ENCODE measurements at places on chromosomes 6 and 20. TPM values are rescaled to one million over a fixed set of nuclear protein-coding genes. Genes with fewer than 3 reads are reported as not detected.

HLA-DQB2 gene
- polyA plus RNA-seq = not detected

DNA sequence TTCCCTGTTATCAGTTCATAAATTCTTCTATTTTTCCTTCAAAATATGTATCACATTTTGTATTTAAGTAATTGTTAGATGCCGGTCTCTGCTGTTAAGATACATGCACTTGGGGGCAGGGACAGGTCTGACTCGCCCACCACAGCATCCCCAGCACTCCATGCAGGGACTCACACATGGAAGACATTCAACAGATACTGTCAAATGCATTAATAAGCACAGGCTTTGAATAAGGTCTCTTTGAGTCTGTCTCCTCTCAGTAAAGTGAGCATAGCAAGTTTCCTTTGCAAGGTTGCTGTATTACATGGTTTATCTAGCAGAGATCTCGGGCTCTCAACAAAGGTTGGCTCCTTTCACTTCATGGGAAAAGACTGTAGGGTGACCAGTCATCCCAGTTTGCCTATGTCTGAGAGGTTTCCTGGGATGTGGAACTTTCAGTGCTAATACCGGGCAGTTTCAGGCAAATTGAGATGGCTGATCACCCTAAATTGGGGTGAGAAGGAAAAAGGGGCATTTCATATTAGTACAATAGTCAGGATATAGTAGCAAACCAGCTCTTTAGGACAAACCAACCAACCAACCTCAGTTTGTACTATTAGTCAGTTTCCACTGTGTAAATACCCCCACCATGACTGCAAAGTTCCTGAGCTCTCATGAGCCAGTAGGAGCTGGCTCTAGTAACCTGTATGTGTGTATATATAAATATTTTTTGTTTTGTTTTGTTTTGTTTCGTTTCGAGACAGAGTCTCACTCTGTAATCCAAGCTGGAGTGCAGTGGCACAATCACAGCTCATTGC lies 15.0 kb downstream of the JPH2 start:
- DNase-seq = no peak

EPB41L2 gene
- 146 TPM for polyA plus RNA-seq

DNA sequence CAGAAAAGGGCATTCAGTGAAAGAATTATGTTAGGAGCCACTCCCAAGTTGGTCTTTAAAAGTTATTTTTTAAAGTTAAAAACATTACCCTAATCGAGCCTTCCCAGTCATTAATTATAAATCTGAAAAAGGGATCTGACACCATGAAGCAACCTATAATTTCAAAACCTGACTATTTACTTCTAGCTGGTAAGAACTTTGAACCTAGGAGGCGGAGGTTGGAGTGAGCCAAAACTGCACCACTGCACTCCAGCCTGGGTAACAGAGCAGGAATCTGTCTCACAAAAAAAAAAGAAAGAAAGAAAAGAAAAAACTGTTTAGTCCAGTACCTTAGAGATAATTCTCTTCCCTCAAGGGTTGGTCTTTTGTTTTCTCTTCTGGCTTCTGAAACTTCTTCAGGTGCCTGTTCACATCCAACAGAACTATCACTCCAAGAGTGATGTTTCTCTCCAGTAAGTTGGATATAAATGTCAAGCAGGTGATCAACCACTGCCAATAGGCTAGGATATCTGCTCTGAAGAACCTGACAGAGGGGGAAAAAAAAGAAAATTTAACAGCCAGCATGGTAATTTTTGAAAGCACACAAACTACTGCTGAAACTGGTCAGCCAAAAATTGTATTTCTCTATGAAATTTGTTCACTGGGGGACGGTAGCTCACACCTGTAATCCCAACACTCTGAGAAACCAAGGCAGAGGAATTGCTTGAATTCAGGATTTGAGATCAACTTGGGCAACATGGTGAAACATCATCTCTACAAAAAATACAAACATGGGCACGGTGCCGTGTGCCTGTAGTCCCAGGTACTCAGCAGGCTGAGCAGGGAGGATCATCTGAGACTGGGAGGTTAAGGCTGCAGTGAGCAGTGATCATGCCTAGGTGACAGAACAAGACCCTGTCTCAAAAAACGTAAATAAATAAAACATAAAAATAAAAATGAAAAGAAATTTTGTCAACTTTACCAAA lies 38.2 kb downstream of the MDN1 start:
- no peak for DNase-seq

- DNase-seq = no peak
These were observed 7.9 kb downstream of the TAAR1 start for GRCh38 chr6:132651062-132651461.

GRCh38 chr6:2111162-2111677 lies 134.2 kb downstream of the GMDS start:
- peak; percentile 77 for DNase-seq

DNA sequence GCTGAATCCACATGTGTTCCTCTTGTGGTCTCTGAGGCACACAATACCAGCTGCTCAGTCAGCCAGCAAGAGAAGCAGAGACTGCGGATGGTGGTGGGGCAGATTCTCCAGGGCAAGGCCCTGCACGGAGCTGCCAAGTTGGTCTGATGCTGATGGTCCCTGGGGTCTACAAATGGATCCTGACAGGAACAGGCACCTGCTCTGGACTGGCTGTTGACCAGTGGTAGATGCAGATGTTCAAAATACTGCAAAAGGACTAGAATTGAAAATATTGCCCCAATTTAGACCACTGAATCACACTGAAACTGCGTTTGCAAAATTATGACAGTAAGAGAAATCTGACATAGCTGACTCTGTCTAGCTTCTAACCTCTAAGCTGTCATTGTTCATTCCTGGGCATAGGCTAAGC lies 29.6 kb upstream of the TUBB2A start:
- no peak for DNase-seq

DNA sequence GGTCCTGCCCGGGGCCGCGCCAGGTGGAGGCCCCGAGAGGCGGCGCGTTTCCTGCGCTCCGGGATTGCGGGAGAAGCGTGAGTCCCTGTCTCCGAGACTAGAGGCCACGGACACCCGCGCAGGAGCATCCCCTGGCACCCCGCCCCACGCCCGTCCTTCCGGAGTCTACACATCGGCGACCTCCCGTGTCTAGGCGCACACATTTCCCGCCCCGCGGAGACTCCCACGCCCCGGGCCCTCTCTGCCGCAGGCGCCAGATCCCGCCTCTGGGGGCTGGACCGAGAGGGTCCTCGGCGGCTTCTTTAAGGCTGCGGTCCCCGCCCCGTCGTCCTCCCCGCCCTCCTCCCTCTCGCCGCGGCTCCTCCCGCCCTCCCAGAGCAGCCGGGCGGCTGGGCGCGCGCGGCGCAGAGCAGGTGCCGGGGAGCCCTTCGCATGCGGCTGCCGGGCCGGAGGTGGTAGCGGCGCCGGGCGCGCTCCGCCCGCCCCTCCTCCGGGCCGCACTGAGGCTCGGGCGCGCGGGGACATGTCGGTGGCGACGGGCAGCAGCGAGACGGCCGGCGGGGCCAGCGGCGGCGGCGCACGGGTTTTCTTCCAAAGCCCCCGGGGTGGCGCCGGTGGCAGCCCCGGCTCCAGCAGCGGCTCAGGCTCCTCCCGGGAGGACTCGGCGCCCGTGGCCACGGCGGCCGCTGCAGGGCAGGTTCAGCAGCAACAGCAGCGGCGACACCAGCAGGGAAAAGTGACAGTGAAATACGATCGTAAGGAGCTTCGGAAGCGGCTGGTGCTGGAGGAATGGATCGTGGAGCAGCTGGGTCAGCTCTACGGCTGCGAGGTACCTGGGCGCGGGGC lies at the start of gene PPP1R14C:
TSS of gene PPP1R14C (plus strand) at position 375 of the 846 bp plus-strand sequence. CDS start at position 524, 149 bp downstream.
- peak; percentile 51 for DNase-seq

DNA sequence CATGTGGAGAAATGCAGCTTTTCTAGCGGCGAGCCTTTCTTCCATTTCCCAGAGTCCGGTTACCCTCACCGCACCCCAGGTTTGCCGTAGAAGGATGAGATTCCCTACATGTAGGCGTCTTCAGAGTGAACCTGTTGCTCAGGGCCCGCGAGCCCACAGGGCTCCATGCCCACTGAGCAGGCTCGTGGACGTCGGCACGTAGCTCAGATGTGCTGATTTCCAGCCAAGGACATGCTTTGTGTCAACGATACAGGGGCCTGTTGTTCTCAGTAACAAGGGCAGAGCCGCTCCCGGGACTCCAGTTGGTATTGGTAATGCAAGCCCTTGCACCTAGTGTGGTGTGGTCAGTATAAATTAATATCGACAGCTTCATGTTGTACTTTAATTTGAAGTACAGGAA lies 159.6 kb downstream of the MTHFD1L start:
- DNase-seq = no peak

- DNase-seq = no peak
These were observed 147.9 kb downstream of the RNGTT start for GRCh38 chr6:88815491-88815890.

GRCh38 chr20:53898556-53898931 lies 171.8 kb downstream of the BCAS1 start:
- no peak for DNase-seq

RPS10 gene
- polyA plus RNA-seq = 2,883 TPM

DNA sequence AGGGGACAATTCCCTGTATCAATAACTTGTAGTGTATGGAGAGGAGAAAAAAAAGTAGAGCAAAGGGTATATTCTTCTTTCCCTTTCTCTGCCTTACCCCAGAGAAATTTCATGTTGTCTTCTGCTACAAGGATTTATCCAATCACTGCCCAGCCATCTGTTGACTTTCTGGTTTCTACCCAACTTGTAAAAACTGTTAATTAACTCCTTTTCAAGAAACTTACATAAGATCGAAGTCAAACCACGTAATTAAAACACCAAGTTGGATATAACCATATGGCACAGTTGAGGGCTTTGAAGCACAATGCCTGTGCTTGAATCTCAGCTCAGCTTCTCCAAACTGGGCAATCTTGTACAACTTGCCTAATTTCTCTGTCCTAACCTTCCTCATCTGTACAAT lies 99.5 kb downstream of the MAN1A1 start:
- no peak for DNase-seq

GRCh38 chr6:74925683-74926082 lies 280.2 kb downstream of the COL12A1 start:
- no peak for DNase-seq

PNLDC1 gene
- 0.09 TPM for polyA plus RNA-seq

GRCh38 chr6:120056085-120056484 lies 706.5 kb upstream of the MAN1A1 start:
- DNase-seq = no peak

SEL1L2 gene
- polyA plus RNA-seq = not detected

ELOVL2 gene
- 13.9 TPM for polyA plus RNA-seq

- DNase-seq = no peak
These were observed 55.5 kb upstream of the CHRNA4 start for GRCh38 chr20:63416631-63417030.

GRCh38 chr6:111215131-111215530 lies 127.8 kb downstream of the SLC16A10 start:
- DNase-seq = peak; percentile 43

DNA sequence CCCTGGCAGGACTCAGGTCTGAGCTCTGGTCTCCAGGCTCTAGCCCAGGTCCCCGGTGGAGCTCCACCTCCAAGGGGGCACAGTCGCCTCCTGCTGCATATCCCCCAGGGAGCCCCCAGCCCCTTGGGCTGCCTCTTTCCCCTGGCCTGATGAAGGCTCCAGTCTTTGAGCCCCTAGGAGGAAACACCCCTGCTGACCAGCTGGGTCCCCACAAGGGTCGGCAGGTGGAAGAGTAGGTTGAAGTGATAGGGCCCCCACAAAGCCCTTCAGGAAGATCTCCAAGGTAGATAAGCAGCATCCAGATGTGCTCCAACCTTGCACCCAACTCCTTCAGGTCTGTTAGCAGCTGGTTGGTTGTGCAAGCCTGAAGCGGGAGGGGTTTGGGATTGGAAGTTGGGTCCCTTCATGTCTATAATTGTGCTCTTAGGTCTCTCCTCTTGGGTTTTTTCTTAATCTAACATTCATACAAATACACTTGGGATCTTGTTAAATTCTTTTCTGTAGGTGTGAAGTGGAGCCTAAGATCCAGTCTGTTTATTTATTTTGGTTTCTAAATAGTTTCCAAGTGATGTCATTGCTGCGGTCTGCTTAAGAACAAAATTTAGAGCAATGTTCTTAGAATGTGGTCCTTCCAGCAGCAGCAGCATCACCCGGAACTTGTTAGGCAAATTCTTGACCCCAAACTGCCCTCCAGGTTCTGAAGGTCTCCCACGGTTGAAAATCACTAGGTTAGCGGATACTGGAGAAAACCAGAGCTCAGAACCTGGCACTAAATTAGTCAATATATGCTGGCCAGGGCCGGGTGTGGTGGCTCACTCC lies 5.1 kb downstream of the UBE2C start:
- peak; percentile 94 for DNase-seq

DNA sequence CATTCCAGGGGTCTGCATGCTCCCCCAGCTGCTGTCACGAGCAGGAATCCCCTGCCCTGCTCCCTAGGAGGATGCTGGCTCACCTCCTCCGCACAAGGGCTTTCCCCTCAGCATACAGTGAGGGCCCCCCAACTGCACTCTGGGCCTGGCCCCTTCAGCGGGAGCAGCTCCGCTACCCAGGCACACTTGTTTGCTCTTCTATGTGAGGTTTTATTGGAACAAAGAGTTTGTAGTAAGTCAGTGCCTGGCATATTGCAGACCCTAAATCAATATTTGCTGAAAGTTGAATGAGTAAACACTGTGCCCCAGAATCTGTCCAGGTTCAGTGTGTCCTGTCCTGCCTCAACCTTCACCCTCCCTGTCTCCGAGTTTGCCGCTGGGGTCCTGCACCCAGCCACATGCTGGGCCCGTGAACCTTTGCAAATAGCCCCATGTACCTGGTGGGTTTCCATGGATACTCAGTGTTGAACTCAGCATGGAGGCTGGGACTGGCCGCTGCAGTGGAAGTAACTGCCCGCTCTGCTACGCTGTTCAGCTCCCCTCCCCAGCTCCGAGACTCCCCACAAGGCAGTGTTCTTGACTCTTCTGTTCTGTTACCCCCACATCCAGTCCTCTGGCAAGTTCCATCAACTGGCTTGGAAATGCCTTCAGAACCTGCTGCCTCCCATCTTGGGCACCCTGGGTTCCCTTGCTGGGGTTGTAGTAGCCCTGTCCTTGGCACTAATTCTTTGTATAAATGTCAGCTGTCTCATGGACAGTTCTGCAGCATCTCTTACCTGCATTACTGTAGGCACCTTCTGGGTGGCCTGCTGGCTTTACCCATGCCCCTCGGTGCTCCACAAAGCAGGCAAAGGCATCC lies 15.7 kb downstream of the SLC22A1 start:
- no peak for DNase-seq

GLP1R gene
- not detected for polyA plus RNA-seq

MAVS gene
- polyA plus RNA-seq = 14.4 TPM

GRCh38 chr6:106490974-106491373 lies 130.5 kb downstream of the CRYBG1 start:
- DNase-seq = no peak

ZKSCAN3 gene
- 3.2 TPM for polyA plus RNA-seq

CYP24A1 gene
- not detected for polyA plus RNA-seq

DNA sequence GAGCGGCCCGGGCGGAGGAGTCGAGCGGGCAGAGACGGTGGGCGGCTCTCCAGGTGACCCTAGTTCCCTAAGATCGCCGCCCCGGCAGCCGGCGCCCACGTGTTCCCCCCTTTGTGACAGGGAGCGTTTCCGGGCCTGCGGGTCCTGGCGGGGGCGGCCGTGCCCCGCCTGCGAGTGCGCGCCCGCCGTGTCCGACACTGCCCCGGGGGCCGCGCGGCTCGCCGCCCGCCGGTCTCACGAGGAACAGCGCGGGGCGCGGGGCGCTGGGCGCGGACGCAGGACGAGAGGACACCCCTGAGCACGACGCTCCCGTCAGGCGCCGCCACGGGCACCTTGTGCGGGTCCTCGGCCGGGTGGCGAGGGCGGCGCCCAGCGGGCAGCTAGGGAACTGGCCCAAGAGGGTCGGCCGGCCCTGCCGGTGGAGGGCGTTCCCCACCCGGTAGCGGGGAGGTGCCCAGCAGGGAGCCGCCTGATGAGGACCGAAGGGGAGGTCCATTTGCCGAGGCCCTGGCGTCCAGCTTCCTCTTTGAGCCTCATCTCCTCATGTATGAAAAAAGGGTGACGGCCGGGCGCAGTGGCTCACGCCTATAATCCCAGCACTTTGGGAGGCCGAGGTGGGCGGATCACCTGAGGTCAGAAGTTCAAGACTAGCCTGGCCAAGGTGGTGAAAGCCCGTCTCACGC lies at the start of gene VARS1:
TSS of gene VARS1 (minus strand) at position 137 of the 683 bp plus-strand sequence. CDS start 535 bp downstream, outside the sequence.
- peak; percentile 86 for DNase-seq

Data from fibroblast of lung (primary cell).